T-helper 2 cell treated with Interferon-gamma antibody and Interleukin-4, amounts not matched to agents 5 μg/mL and 100 μg/mL, for 36 hours (primary cell): ENCODE measurements at places on chromosomes 3 and 15.
A peak's percentile ranks its signal among the peaks of the same experiment; 100 is the strongest.

- no peak for DNase-seq
Observed at GRCh38 chr3:68306571-68306970, 625.8 kb downstream of the TAFA4 start.

GRCh38 chr3:190429681-190430080 lies 20.0 kb downstream of the TMEM207 start:
- no peak for DNase-seq

DNA sequence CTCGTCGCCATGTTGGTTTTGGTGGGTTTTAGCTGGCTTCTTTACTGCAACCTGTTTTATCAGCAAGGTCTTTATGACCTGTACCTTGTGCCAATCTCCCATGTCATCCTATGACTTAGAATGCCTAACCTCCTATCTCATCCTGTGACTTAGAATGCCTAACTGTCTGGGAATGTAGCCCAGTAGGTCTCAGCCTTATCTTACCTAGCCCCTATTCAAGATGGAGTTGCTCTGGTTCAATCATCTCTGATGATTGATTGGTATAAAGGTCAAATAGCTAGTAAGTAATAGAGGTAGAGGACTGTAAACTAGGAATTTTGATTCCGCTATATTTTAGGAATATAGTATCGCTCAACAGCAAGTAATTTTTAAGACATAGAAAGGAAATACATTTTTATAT lies 1.3 kb upstream of the ACKR2 start:
- no peak for DNase-seq

- DNase-seq: no peak
Observed at GRCh38 chr3:12436514-12437220, 47.6 kb upstream of the TSEN2 start.

GRCh38 chr15:75233504-75234190 lies 24.5 kb upstream of the GOLGA6C start:
- DNase-seq: no peak

DNA sequence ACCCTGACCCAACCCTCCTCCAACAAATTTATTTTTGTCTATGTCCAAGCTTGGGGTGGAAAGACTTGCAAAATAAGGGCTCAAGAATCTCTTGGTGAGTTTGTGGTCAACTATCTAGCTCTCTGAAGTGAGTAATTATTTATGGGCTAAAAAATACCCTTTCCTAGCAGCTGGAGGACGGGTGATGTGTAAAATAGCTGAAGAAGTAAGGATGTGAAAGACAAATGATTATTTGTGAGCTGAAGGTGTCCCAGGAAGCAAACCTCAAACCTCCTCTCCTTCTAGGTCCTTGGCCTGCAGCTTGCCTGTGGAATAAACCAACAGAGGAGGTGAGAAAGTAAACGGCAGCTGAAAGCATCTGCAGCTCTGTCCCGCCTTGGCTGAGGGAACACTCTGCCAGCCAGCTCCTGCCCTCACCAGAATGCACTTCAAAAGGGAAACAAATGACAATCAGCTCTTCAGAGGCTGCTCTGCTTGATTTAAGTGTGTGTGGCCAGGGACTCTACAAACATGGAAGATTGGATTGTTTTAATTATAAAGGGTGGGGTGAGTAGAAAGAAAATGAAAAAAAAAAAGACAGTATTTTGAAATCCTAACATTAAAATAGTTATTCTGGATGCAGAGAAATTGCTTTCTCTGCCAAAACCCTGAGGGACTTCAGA lies 60.3 kb downstream of the TM4SF4 start:
- no peak for DNase-seq

- DNase-seq: no peak
Observed at GRCh38 chr3:170867143-170867937, 2.7 kb downstream of the RPL22L1 start.

DNA sequence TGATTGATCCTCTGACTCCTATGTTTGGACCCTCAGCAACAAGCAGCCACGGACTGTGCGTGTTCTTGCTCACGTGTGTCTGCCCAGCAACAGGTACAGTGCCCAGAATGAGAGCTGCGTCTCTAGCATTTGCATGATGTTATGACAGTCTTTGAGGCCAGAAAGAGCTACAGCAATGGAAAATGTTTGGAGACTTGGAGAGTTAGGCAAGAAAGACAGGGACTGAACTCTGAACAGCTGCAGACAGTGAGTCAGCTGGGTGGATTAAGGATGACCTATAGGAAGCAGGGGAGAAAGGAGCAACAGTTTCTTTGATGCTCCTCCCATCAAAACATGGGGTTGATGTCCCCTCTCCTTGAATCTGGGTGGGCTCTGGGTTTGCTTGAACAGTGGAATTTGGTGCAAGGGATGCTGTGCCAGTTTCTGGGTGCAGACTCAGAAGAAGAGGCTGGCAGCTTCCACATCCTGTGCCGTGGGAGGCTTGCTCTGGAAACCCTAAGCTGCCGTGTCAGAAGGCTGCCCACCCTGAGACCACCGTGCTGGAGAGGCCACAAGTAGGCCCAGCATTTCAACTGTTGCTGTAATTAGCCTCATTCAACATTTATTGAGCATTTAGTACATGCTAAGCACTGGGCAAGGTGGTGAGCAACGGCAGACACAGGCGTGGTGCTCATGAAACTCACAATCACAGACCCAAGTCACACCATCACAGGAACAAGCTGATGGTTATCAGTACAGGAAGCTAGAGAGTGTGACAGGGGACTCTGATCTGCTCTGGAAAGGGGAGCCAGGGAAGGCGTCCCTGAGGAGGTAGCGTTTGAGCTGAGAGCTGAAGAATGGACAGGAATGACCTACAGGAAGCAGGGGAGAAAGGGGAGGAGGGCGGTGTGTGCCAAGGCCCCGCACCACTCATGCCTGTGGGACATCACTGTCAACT lies 21.7 kb downstream of the CCR9 start:
- peak; percentile 24 for DNase-seq

- DNase-seq: no peak
Observed at GRCh38 chr15:43483297-43484128, 9.4 kb downstream of the TP53BP1 start.

- DNase-seq: no peak
Observed at GRCh38 chr3:40969756-40970466, 229.4 kb upstream of the CTNNB1 start.
